ENCODE measurements at places on chromosomes 4 and X. TPM values are rescaled to one million over a fixed set of nuclear protein-coding genes. Genes with fewer than 3 reads are reported as not detected.

DNA sequence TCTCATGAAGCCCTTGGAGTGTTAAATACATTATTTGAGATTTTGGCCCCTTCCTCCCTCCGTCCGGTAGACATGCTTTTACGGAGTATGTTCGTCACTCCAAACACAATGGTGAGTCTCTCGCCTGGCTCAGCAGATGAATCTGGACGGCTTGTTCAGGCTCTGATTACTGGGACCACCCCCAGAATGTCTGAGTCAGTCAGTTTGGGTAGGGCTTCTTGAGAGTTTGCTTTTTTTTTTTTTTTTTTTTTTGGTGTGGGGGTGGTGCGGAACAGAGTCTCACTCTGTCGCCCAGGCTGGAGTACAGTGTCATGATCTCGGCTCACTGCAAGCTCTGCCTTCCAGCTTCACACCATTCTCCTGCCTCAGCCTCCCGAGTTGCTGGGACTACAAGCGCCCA lies 62.4 kb upstream of the MSANTD1 start:
- H3K27me3 ChIP-seq = no peaks in the 10 kb centered on the region
- no peak overlapping the region for H3K27ac ChIP-seq
- H3K4me3 ChIP-seq = no peak overlapping the region
- DNase-seq = no peak

DNA sequence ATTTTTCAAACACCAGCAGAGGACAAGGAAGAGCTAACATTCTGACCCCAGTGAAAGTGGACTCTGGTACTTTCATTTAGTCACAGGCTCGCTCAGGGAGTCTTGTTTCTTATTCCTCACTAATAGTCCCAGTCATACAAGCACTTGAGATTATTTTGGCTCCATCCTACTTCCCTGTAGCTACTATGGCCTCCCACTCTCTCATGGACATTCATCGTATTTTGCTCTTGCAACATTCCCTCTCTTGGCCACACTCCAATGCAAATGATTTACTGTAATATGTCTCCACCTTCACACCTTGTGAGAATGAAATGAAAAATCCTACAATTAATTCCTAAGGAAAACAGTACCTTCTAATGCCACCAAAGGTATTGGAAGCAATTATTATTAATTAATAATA lies 21.3 kb downstream of the PLRG1 start:
- no peak overlapping the region for H3K27ac ChIP-seq
- H3K4me3 ChIP-seq = no peak overlapping the region
- no peak for DNase-seq
- H3K4me1 ChIP-seq = no peaks in the 10 kb centered on the region

GRCh38 chr4:21652508-21653231 lies 295.9 kb downstream of the KCNIP4 start:
- no peaks in the 10 kb centered on the region for H3K4me1 ChIP-seq
- no peak overlapping the region for H3K4me3 ChIP-seq

- H3K4me3 ChIP-seq = no peak overlapping the region
- DNase-seq = no peak
- no peaks in the 10 kb centered on the region for H3K27me3 ChIP-seq
- peaks cover 13% of the 10 kb centered on the region for H3K36me3 ChIP-seq
- no peak overlapping the region for H3K27ac ChIP-seq
- no peaks in the 10 kb centered on the region for H3K4me1 ChIP-seq
These were observed 170.4 kb upstream of the MAB21L2 start for GRCh38 chr4:150411520-150411919.

DNA sequence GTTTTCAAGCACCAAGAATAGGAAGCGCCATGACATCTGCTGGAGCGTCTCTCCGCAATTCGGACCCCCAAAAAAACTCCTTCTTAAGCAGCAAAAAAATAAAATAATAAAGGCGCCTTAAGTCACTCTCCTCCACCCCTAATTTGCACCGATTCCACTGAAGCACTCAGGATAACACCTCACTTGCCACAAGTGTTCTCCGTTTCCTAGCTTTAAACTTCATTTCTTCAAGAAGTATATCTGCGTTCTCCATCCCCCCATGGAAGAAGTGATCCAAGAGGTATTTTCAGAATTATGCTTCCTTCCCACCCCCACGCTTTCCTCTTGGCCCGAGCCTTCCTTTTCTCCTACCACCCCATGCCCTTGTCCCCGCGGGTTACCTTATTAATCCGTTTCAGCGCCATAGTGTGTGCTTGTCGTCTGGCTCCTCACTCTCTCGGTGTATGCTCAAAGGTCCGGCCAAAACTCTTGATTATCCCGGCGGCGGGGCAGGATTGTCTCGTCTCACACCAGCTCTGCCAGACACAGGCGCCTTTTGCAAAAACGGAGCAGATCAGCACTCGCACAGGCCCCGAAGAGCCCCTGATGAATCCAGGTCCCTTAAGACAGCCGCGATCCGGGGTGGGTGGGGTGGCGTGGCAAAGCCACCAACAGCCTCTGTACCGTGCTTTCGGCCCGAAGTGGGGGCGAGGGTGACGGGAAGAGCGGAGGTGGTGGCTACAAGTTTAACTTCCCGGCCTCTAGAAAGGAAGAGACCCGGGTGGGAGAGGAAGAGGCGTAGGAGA lies 1.1 kb downstream of the UBE2D3 start:
- H3K27ac ChIP-seq = no peak overlapping the region
- H3K4me3 ChIP-seq = no peak overlapping the region
- no peak for DNase-seq
- H3K4me1 ChIP-seq = peaks cover 33% of the 10 kb centered on the region
- H3K27me3 ChIP-seq = no peaks in the 10 kb centered on the region

GRCh38 chr4:166091912-166092510 lies 219.0 kb downstream of the TLL1 start:
- peaks cover 2% of the 10 kb centered on the region for H3K27me3 ChIP-seq
- no peaks in the 10 kb centered on the region for H3K4me1 ChIP-seq

- H3K4me3 ChIP-seq = no peak overlapping the region
- no peaks in the 10 kb centered on the region for H3K36me3 ChIP-seq
- H3K27ac ChIP-seq = no peak overlapping the region
These were observed 160.1 kb upstream of the NDST3 start for GRCh38 chr4:117874216-117874615.

HERC6 gene
- total RNA-seq = 10.2 TPM

POU4F2 gene
- total RNA-seq = not detected

PITX2 gene
- not detected for total RNA-seq

BCORL1 gene
- 3.6 TPM for total RNA-seq

USP53 gene
- total RNA-seq = 9.3 TPM

MUC7 gene
- not detected for total RNA-seq

NXT2 gene
- total RNA-seq = 14.8 TPM
